Type B pancreatic cell (in vitro differentiated cells): ENCODE measurements at places on chromosomes 7 and 10.

DNA sequence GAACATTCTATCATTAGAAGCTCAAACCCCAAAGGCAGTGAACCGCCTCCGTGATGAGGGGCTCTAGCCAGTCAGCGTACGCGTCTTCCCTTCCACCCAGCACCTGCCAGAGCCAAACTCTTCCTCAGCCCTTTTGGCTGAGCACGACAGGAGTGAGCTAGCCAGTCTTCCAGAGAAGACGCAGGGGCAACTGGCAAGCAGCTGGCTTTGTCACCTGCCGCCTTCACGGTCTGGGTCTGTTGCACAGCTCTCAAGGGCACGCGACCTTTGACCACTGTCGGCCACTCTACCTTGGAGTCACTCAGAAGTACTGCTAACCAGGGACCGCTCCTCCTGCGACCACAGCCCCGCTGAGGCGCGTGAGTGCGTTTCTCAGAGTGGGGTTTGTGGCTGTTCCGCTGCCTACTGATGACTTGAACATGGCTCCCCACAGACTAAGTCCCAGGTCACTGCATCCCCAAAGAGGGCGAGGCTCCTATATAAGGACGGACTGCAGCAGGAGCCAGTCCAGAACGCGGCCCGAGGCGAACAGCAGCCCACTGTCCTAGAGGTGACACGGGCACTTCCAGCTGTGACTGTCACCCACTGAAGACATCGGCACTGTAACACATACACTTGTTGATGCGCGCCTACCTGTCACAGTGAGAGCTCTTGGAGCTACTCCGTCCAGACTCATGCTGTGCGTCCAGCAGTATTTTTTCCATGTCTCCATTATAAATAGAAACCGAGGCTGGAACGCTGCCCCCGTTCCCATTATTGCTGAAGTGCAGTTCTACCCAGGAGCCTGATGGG lies 8.4 kb downstream of the BNIP3 start:
- DNase-seq: no peak

- no peak for DNase-seq
These were observed 2.2 kb downstream of the FZD8 start for GRCh38 chr10:35639728-35640401.

DNA sequence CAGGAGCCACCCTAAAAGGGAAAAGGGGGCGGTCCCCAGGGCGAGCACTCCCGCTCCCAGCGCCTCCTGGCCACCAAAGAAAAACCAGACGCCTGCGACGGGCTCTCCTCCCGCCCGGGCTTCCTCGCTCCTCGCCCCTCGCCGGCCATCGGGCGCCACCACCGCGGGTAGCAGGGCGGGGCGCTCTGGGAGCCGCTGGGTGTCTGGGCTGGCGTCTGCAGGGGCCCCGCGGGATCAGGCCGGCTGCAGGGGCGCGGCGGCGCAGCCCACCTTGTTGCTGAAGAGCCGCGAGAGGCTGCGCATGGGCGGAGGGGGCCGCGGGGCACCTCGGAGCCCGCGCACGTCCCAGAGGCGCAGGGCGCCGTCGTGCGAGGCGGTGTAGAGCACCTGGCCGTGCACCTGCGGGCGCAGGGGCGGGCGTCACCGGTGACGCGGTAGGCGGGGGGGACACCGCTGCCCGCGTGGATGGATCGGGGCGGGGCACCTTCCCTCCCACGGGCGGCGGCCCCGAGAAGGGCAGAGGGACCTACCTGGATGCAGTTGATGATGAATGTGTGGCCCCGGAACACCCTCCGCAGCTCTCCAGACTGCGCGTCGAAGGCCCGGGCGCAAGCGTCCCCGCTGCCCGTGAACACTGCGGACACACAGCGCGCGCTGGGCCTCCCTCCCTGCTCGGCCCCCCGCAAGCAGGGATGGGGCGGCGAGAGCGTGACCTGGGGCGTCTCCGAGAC lies 28.3 kb downstream of the WDR86 start:
- DNase-seq: no peak

- no peak for DNase-seq
These were observed 161.7 kb downstream of the ADARB2 start for GRCh38 chr10:1575481-1576244.

GRCh38 chr10:118594392-118595063 lies 920 bp downstream of the PRLHR start:
- peak; percentile 80 for DNase-seq

DNA sequence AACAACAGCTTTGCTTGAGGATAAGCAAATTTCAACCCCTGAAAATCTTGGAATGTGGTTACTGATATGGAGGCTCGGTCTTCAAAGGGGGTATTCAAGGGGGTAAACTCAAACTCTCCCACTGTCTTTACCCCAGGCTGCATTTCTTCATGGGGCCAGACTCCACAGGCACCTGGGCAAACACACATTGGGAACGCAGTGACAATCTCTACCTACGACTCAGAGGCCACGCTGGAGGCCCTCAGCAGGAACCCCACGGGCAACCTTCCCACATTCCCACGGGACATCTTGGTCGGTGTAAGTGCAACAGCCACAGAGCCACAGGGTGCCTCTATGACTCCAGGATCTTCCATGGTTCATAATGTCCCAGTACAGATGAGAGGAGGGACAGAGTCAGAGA lies 2.2 kb upstream of the INSIG1 start:
- DNase-seq: no peak

DNA sequence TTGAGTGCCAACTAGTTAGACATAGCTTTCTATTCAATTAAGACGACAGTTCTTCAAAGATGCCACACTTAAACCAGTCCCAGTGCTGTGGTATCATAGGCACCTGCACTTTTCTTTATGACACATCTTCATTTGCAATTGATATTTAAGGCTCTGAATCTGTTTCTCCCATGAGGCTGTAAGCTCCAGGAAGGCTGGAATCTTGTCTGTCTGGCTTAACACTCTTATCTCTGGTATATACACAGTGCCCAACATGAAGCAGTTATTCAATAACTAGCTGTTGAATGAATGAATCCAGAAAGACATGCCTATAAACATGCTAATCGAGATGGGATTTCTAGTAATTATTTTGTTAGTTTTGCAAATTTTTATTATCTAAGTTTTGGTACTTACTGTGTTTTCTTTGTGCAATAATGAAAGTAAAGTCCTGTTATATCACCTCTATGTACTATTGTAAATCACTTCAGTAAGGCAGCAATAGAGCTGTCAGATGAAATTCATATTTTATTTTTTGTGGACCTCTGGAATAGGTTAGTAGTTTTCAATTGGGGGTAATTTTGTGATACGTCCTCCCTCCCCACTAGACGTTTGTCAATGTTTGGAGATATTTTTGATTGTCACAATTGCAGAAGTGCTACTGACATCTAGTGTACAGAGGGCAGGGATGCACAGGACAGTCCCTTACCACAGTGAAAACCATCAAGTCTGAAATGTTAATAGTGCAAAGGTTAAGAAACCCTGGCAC lies 51.3 kb upstream of the STEAP4 start:
- DNase-seq: no peak

DNA sequence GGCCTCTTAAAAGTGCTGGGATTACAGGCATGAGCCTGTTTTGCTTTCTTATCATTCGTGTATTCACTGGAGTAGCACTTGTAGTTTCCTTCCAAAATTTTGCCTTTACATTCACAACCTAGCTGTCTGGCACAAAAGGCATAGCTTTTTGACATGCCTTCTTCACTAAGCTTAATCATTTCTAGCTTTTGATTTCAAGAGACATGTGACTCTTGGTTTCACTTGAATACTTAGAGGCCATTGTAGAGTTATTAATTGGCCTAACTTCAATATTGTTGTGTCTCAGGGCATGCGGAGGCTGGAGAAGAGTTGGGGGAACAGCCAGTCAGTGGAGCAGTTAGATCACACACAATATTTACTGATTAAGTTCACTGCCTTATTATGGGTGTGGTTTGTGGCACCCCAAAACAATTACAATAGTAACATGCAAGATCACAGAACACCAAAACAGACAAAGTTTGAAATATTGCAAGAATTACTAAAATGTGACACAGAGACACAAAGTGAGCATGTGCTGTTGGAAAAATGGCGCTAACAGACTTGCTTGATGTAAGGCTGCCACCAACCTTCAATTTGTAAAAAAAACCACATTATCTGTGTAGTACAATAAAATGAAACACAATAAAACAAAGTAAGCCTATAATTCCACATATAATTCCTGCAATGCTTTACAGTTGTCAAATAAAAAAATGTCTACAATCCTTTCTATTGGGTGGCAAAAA lies 43.1 kb downstream of the BRAF start:
- no peak for DNase-seq

- no peak for DNase-seq
These were observed 90.3 kb downstream of the BTRC start for GRCh38 chr10:101444058-101444898.

- DNase-seq: no peak
These were observed 568.0 kb downstream of the POM121L12 start for GRCh38 chr7:53603461-53603860.

DNA sequence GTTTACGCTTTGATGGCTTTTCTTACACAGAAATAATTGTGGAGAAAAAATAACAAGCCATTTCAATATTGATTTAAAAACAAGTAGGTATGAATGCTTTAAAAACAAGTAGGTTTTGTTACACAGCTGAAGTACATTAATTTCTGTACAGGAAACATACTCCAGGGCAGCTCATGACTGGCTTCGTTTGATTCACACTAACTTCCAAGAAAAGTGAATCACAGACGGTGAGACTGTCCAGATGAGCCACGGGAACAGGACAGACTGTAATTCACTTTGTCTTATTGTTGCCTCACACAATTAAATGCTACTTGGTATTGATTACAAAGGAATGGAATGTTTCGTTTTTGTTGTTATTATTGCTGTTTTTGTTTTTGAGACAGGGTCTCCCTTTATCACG lies 26.6 kb upstream of the SNX10 start:
- no peak for DNase-seq

GRCh38 chr10:77231884-77232610 lies 405.6 kb downstream of the KCNMA1 start:
- DNase-seq: no peak

DNA sequence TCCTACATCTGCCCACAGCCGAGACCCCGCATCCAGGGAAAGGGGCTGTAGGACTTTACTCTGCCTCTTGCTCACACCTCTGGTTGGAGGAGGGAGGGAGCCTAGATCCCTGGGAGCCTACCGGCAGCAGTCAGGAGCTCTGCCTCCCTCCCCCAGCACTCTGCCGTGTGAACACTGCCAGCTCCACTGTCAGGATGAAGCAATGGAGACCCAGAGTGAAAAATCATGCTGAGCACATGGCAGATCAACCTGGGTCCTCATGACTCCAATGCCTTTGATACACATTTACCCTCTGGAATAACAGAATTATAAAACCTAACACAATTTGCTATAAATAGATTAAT lies 477.7 kb downstream of the TNS3 start:
- no peak for DNase-seq

DNA sequence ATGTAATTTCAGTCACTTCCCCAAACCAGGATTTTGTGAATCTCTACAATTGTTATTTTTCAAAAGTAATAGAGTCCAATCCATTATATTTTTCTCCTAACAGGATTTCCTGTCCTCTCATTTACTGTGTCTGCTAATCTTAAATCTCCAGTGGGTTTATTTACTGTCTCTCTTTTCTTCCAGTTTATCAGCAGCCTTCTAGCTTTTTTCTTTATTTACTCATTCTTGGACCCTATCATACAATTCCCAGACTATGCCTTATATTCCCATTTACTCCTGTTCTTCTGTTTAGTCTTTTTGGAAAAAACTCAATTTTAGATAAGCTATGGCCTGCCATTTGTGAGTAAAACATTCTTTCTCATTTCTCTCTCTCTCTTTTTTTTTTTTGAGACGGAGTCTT lies 94.7 kb downstream of the STK31 start:
- no peak for DNase-seq
